ENCODE measurements at places on chromosomes 12 and 14.

GRCh38 chr14:106024983-106025604, 498.7 kb downstream of the TMEM121 start:
- no peak for DNase-seq

GRCh38 chr12:29710104-29710503, 73.6 kb downstream of the TMTC1 start:
- no peak for DNase-seq

DNA sequence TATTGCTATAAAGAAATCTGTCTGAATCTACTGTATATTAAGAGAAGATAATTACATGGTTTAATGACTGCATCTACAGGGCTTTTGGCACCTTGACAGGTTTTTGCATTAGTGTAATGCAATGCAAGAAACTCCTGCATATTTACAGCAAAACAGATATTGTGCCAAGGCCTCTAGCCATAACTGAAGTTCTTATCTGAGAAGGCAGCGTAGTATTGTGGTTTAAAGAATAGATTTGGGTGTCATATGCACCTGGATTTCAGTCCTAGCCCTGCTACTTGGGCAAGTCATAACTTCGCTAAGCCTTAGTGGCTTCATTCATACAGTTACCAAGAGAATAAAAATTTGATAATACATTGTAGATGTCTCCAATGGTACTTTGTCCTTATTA, 350.1 kb downstream of the CCDC91 start:
- DNase-seq: no peak

- no peak for DNase-seq
These were observed 2.7 kb upstream of the GALNT6 start for GRCh38 chr12:51393676-51394545.

- DNase-seq: no peak
These were observed 26.9 kb downstream of the CRADD start for GRCh38 chr12:93704122-93704521.

Data from kidney glomerular epithelial cell (primary cell).